GF-D8 (cell line): ENCODE measurements at places on chromosomes 1 and 21.

- no peak for DNase-seq
Observed at GRCh38 chr1:155064111-155064831, 731 bp downstream of the EFNA4 start.

GRCh38 chr1:209627027-209627731 is 25.0 kb downstream of the LAMB3 start:
- no peak for DNase-seq

DNA sequence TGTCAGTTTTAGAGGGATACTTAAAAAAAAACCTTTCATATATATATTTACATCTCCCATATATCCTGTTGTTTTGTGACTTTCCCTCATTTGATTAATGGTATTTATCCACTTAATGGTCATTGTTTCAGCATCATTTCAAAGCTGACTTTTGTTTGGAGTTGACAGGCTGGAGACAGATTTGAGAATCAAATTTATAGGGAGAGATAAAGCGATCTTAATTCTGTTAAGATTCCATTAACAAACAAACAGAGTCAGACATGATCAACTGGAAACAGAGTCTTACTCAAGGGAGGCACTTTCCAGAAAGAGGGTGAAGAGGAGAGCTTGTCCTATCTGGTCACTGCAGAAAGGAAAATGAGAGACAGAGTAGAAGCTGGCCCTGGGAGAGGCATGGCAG is 283.4 kb downstream of the TTLL7 start:
- no peak for DNase-seq

GRCh38 chr1:74396462-74396861 is 115.9 kb downstream of the LRRC53 start:
- no peak for DNase-seq

GRCh38 chr1:201732351-201732750 is 96.6 kb upstream of the IPO9 start:
- DNase-seq: no peak

- DNase-seq: no peak
Observed at GRCh38 chr1:113002297-113002696, 46.3 kb upstream of the SLC16A1 start.

DNA sequence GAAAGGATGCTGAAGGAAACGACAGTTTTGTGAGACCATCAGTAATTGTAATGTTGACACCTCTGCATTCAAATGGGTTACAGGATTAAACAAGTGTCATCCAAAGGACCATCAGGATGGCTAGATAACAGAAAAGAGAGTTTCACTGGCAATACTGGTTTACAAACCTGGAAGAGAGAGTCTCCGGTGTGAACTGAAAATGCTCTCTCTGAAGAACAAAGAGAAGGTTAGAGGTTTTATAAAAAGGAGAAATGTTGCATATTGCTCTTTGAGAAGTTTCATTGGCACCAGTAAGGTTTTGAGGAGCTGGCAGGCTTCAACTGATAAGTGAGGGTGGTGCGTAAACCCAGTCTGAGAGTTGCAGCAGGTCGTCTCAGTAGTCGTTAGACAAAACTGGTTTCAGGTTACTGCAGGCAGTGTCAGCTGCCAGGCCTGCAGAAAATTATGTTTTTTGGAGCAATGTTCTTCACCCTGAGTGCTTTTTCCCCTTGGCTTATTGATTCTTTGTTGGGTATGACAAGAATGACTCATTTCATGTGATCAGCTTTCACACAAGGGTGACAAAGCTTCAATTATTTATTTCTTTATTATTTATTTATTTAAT is 42.2 kb downstream of the KCNK1 start:
- DNase-seq: no peak

GRCh38 chr1:29033829-29034466 is 89.8 kb downstream of the TMEM200B start:
- DNase-seq: peak; percentile 8

DNA sequence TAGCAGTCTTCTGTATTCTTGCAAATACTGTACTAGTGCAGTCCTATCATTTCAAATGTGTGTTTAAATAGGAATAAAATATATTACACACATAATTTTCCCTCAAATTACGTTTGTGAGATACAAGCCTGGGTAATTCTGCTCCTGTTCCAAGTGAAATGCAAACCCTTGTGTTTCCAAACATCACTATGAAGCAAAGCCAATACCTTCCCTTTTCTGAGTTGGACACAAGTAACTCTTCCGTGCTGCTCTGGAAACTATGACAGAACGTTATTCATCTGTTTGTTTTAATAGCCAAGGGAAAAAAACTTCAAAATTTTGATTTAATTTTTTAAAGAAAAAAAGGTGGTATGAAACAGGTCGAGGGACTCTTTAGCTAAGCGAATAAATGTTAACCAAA is 73.7 kb upstream of the UBE2U start:
- DNase-seq: no peak

- peak; percentile 67 for DNase-seq
Observed at GRCh38 chr1:36160949-36161485, 5.1 kb downstream of the MAP7D1 start.

- no peak for DNase-seq
Observed at GRCh38 chr1:6634371-6635052, 9.8 kb downstream of the THAP3 start.

DNA sequence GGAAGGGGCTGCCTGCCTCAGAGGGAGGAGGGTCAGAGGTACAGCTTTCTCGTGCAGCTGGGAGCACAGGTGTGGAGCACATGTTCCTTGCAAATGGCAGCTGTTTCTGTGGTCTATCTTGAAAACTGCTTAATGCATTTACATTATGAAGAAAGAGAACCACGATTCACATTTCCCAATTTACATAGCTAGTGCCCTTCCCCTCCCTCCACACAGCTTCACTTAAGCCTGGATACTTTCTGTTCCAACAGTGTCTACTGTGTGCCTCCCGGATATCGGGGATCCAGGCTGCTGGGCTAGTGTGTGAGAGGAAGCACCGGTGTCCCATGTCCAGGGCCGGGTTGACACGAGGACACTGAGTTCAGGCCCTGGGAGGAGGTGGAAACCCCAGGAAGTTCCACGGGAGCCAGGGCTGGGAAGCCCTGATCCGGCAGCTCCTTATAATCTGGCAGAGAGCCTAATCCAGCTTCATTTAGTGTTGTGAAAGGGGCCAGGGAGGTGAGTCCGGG is 31.6 kb downstream of the TMCC2 start:
- DNase-seq: peak; percentile 15

- no peak for DNase-seq
Observed at GRCh38 chr1:165265196-165265838, 91.2 kb downstream of the LMX1A start.

DNA sequence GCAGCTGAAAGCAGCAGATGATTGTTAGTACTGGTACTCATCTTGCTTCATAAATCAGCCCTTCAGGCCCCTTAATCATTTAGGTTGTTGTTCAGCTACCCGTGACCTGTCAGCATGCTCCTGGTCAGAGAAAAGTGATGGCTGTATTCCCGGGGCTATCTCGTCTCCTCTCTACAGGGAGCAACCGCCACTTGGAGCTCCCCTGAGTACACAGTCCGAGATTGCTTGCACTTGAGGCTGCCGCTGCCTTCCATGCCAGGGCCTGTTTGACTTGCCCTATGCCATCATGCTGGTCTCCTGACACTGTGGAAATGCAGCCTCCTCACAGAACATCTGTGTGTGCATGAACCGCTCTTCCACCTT is 97.5 kb downstream of the SPATA46 start:
- DNase-seq: no peak

GRCh38 chr1:89611721-89612120 is 21.2 kb upstream of the LRRC8C start:
- no peak for DNase-seq

DNA sequence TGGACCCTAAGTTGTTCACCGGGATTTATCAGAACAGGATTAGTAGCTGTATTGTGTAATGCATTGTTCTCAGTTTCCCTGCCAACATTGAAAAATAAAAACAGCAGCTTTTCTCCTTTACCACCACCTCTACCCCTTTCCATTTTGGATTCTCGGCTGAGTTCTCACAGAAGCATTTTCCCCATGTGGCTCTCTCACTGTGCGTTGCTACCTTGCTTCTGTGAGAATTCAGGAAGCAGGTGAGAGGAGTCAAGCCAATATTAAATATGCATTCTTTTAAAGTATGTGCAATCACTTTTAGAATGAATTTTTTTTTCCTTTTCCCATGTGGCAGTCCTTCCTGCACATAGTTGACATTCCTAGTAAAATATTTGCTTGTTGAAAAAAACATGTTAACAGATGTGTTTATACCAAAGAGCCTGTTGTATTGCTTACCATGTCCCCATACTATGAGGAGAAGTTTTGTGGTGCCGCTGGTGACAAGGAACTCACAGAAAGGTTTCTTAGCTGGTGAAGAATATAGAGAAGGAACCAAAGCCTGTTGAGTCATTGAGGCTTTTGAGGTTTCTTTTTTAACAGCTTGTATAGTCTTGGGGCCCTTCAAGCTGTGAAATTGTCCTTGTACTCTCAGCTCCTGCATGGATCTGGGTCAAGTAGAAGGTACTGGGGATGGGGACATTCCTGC is 3.9 kb upstream of the OLFML3 start:
- DNase-seq: peak; percentile 81

DNA sequence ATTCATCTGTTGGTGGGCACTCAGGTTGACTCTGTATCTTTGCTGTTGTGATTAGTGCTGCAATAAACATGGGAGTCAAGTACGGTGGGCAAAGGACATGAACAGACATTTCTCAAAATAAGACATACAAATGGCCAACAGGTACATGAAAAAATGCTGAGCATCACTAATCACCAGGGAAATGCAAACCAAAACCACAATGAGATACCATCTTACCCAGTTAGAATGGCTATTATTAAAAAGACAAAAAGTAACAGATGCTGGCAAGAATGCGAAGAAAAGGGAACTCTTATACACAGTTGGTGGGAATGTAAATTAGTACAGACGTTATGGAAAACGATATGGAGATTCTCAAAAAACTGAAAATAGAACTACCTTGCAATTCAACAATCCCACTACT is 98.9 kb downstream of the TMEM53 start:
- no peak for DNase-seq
